ENCODE measurements at places on chromosomes 2 and 18.

GRCh38 chr2:71100195-71100964 lies 29.6 kb downstream of the MCEE start:
- peak; percentile 67 for DNase-seq

- peak; percentile 10 for DNase-seq
Measured at GRCh38 chr18:58649966-58650816, 21.1 kb upstream of the MALT1 start.

GRCh38 chr2:121052521-121052920 lies 232.5 kb downstream of the TFCP2L1 start:
- DNase-seq: no peak

DNA sequence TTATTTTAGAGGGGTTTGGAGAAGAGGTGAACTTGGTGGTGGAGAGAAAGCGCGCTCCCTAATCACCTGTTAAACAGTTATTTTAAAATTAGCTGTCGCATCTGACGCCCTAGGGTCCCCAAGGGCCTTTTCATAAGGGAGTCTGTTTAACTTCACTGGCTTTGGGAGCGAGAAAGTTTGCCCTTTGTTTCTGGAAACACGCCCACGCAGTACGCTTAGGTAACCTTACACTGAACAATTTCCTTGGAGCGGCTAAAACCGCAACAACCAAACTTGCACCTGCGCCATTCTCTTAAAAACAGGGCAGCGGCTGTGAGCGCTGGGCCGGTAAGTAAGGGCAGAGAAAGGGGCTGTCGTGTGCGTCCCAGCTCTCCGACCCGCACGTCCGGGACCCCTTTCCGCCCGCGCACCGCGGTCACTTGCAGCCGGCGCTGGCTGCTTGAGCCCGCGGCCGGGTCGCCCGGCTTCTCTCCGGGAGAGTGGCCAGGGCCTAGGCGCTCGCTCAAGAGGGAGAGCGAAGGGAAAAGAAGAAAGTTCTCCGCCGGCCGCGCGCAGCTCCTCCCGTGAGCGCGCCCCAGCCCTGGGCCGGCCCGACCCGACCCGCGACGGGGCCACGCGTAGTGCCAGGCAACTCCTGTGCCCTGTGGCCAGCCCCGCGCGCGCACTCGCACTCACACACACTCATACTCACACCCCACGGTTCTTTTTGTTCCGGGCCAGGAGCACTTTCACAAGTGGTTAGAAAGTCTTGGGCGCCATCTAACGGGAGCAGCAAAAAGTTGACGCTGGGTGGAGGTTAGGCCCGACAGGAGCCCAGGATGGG lies 19.2 kb downstream of the POU3F3 start:
- peak; percentile 49 for DNase-seq

DNA sequence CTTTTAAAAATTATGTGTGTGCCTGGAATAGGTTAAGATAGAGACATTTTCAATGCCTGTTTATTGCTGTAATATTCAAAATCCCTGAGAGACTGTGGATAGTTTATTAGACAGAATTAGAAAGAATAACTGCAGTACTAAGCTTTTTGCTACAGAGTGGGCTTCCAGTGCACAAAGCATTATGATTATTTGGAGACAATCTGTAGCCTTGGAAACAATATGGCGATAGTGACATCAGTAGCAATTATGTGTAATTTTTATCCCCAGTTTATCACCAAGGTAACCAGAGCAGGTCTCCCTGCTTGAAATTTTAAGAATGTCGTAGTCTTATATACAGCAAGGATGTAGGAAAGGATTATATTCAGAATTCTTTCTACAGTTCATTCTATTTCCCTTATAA lies 100.0 kb downstream of the MYO3B start:
- no peak for DNase-seq

- DNase-seq: no peak
Measured at GRCh38 chr2:144409241-144409640, 110.7 kb downstream of the ZEB2 start.
